GM19239 (cell line): ENCODE measurements at places on chromosomes 3 and 15.

DNA sequence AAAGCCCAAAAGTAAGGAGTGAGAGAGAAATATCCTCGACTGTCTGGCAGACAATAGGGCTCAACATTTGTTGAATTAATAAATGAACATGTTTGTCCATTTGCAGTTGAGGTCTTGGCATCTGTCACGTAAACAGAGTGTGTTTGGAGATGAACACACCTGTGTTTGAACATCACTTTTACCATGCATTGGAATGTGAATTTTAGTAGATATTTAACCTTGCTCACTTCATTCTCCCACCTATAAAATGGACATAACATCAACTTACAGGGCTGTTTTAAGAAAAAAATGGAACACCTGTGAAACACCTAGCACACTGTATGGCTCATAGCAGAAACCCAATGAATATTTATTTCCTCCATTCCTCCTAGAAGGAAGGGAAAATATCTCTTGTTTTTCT lies 204.8 kb downstream of the KCNMB2 start:
- DNase-seq = no peak

GRCh38 chr15:63559753-63560152 lies 37.4 kb upstream of the FBXL22 start:
- no peak for DNase-seq

GRCh38 chr15:40245666-40246450 lies 7.0 kb downstream of the PAK6 start:
- no peak for DNase-seq

GRCh38 chr15:95327661-95328060 lies 1002.8 kb upstream of the NR2F2 start:
- no peak for DNase-seq

DNA sequence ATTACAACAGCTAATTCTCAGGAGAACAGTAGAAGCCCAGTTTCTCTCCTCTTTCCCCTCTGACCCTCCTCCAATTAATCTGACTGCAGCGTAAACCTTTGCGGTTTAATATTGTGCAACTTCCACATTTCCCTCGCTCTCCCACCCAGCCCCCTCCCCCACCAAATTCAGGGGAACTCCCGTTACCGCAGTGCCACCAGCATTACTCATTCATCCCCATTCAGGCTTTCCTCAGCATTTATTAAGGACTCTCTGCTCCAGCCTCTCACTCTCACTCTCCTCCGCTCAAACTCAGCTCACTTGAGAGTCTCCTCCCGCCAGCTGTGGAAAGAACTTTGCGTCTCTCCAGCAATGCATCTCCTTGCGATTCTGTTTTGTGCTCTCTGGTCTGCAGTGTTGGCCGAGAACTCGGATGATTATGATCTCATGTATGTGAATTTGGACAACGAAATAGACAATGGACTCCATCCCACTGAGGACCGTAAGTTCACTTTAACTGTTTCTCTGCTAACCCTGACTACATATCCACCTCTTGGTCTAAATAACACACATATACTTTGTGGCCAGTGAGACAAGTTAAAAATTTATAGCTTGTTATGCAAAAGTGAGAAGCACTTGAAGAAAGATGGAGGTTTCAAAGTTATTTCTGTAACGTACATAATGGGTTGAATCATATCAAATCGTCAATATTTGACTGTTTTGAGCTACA lies at the start of gene PTX3:
TSS of gene PTX3 (plus strand) at position 268 of the 709 bp plus-strand sequence. CDS start at position 352, 84 bp downstream.
- DNase-seq = no peak

- DNase-seq = no peak
Measured at GRCh38 chr3:72445827-72446217, 402.4 kb downstream of the SHQ1 start.

DNA sequence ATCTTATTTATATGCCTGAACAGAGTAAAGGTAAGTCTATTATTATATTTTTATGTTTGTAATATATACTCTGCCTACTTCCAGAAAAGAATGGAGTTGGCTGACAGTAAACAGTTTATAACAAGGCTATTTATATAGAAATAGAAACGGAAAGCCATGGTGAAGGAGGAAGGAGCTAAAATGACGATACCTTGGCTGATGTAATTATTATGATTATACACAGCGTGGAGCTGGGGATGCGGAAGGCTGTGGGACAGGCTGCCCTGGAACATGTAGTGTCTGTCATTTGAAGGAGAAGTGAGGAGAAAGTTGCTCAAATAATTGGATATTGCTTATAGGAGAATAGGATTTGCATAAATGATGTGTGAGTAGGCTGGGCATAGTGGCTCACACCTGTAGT lies 37.8 kb downstream of the CEMIP start:
- no peak for DNase-seq
